ENCODE measurements at places on chromosomes 6 and 20.

DNA sequence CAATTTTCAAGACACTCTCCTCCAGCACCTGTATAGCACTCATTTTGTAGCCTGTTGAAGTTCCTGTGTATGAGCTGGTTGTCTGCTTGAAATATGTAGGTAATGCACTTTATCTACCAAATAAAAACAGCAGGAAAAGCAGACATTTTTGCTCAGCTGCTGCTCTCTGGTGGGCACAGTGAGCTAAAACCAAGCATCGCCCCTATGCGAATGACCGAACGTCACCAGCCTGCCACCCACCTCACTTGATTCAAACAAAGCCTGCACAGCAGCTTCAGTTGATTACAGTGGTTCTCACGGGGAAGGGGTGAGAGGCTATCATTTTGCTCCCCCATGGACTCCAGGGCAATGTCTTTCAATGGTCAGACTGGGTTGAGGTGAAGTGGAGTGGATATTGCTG, 185.7 kb downstream of the SASH1 start:
- DNase-seq, result no peak

- no peak for DNase-seq
Observed at GRCh38 chr6:36126553-36127458, 3.5 kb upstream of the MAPK13 start.

- no peak for DNase-seq
Observed at GRCh38 chr6:15941168-15941567, 187.7 kb upstream of the MYLIP start.

DNA sequence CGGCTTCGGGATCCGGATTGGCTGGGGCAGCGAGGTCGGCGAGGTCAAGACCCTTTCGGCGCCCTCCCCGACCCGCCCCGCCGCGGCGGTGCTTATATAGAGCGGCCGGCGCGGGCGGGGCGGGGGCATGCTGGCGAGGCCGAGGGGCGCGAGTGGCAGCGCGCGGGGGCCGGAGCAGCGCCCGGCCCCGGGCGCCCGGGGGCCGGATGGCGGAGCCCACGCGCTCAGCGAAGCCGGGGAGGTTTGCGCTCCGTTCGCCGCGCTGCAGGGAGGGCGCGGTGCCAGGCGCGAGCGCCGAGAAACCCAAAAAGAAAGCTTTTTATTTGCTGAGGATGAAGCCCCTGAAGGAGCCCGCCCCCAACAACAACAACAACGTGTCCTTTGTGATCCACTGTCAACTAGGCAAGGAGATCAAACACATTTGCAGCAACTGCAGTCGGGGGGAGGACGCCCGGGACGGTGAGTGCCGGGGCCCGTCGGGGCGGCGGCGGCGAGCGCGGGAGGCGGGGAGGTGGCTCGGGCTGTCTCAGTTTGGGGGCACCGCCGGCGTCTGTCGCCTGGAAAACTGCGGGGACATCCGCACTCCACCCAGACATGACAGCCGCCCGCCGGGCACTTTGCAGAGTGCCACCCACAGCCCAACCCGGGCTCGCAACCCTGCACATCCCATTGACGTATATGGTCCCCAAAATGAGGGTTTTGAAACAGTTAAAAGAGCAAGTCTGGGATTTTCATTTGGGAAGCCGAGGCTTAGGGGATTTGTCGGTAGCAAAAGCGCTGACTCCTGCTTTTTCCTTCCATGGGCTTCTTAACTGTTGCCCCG, 297.3 kb downstream of the PHACTR1 start:
- no peak for DNase-seq

DNA sequence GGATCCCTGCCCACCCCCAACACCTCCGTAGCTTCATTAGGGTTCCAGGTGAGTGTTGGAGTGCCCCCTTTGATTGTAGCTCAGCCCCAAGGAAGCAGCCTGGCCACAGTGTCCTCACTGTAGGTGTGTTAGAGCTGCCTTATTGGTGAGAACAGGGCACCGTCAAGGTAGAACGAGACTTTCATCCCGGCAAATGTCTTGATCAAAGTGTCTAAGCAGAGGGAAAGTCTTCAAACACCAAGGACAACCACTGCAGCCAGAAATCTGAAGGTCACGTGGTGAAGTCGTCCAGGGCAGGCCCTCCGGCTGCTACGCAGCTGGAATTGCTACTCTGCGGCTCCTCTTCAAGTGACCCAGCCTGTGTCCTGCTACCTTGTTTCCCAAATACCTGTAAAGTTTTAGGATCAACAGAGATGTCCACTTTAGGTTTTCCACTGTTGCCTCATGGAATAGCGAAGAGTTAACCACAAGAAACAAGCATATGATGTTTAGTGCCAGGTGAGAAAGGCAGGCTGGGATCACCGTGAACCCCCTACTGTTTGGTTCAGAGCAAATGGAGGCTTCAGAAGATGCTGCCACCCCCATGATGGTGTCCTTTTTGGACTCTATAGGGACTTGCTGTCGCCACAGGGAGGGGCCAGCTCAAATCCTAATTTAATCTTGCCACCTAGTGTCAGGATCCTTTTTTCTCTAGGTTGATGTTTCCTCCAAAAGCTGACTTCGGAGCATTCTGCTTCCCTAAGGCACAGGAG, 1.7 kb upstream of the DLL1 start:
- no peak for DNase-seq

DNA sequence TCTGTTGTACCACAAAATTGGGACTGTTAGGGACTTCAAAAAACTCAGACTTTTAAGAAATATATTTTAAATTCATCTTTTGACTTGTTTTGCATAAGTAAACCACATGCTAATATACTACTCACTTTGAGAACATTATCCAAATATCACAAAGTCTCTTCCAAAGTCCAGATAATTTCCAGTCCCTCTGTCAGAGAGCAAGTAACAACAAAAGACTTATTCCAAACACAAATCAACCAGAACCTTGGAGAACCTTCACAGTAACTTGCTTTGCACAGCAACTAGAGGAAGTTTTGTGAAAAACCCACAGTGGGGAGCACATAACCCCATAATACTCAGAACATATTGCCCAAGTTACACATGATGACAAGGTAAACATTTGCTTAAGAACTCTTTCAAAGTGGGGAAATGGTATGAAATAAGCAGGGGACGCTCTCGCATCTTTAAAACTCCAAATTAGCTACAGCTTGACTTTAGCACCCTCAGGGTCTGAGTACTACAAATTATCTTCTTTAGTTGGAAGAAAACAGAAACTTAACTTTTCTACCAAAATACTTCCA, 37.8 kb downstream of the CENPW start:
- no peak for DNase-seq

All from HFF-Myc (cell line).